Activated T-helper 2 cell treated with anti-CD3 and anti-CD28 coated beads, Interferon-gamma antibody, Interleukin-2, Interleukin-4, amounts not matched to agents 10 μg/mL and 5 μg/mL and 100 μg/mL, durations not matched to agents 14 hours and 24 hours and 36 hours (primary cell): ENCODE measurements at places on chromosomes 3 and 15.

DNA sequence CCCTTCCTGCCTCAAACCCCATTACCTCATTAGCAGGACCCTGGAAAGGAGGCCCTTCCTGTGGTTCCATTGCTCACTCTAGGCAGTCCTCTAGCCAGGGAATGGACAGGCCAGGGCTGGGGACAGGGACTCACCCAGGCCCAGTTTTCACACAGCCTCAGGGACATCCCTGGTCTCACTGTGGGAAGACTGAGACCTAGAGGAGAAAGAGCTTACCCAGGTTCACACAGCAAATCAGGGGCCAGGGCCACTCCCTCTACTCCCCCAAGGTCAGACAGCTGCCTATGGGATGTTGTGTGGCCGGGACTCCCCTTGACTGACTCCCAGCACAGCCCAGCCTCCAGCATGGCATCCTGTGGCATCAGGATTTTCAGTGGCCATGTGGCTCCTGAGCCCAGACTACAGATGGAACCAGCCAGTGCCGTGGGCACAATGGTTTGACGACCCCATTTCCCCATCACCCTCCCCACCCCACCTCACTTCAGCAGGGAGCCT lies 49.3 kb downstream of the ADAMTS7 start:
- DNase-seq = no peak

DNA sequence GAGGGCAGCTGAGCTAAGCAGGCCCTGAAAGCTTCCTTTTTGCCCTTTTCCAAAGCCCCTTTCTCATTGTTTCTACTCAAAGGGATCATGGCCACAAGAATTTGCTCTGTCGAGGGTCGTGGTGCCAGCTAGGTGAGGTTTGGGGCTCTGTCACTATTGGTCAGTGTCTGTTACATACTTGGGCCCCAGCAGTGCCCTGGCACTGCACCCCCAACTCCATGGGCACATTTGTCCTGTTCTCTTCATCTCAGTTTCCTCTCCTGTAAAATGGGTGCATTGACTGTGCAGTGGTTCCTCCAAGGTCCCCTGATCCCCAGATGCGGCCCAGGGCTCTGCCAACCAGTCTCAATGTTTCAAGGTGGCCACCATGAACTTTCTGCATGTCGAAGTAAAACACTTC lies 62.1 kb downstream of the SLC6A6 start:
- no peak for DNase-seq

DNA sequence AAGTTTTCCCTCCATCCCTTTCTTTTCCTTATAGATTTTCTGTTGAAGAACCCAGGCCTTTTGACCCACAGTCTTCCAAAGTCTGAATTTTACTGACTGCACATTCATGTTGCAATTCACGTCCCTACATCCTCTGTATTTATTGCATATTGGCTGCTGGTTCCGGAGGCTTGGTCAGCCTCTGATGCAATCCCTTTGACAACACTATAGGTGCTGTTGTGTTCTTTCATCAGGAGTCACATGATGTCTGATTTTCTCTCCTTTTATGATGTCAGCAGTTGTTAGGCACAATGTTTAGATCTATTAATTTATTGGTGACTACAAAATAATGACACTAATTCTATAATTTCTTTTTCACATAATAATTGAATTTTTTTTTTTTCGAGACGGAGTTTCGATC lies 8.7 kb downstream of the CYP1A1 start:
- DNase-seq = no peak

- no peak for DNase-seq
These were observed 20.8 kb upstream of the VPS8 start for GRCh38 chr3:184791171-184791570.

DNA sequence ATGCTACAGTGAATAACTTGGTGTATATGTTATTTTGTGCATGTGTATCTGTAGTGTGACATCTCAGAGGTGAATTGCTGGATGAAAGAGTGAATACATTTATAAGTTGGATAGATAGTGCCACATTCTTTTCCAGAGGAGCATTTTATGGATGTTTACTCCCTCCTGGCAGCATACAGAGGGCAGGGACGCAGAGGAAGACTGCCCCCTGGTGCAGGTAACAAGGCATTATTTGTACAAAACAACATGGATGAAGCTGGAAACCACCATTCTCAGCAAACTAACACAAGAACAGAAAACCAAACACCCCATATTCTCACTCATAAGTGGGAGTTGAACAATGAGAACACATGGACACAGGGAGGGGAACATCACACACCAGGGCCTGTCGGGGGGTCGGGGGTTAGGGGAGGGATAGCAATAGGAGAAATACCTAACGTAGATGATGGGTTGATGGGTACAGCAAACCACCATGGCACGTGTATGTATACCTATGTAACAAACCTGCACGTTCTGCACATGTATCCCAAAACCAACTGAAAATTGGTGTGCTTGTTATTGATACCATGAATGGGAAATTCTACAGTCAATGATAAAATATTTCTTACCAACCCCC lies 57.9 kb upstream of the CTXND1 start:
- no peak for DNase-seq
